Spinal cord (tissue), 10 donors: ENCODE measurements at places on chromosomes 3 and 15.

DNA sequence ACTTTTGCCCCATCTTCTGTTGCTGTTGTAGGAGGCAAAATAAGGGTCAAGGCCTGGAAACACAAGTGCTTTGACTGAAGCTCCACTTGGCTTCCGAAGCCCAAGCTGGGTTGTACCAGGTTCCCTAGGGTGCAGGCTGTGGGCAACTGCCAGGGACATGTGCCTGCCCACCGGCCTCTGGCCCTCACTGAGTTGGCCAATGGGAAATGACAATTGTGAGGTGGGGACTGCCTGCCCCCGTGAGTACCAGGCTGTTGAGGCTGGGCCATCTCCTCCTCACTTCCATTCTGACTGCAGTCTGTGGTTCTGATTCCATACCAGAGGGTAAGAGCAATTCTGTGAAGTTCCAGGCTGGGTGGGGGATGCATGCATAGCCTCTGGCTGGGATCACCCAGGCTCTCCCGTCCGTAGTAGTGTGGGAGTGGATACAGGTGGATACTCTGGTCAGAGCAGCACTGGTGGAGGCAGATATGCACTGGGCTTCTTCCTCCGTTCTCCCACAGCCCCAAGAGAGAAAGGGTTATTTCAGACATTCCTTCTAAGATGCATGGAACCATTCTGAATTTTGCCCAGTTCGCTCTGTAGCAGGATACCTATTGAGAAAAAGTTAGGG lies at the start of gene ADIPOQ:
ADIPOQ (plus strand) TSS at position 285 of the 613 bp plus-strand sequence. CDS start 10,349 bp downstream, outside the sequence.
- DNase-seq: no peak

- peak; percentile 65 for DNase-seq
Measured at GRCh38 chr3:168884353-168884903, 779.1 kb downstream of the MECOM start.

GRCh38 chr3:124652009-124652408 lies 78.2 kb upstream of the UMPS start:
- DNase-seq: no peak

DNA sequence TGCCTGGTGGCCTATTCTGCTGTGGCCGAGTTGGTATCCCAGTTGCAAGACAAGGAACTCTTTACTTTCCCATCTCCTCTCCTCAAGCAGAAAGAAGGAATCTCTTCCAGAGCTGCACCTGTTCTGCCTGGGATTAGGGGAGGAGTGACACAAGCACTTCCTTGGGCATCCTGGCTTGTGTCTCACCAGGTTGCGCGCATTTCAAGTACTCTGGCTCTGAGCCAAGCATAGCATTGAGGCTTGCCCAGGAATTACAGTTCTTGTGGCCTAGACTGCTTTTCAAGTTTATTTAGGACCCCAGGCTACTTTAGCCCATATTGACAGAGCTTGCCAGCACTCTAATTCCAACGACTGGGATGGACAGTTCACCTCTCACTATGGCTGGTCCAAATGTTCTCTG lies 150.5 kb downstream of the RSRC1 start:
- no peak for DNase-seq

- DNase-seq: no peak
Measured at GRCh38 chr3:132545471-132545870, 51.6 kb upstream of the ACKR4 start.

GRCh38 chr15:83198476-83198875 lies 9.1 kb downstream of the HDGFL3 start:
- DNase-seq: no peak

DNA sequence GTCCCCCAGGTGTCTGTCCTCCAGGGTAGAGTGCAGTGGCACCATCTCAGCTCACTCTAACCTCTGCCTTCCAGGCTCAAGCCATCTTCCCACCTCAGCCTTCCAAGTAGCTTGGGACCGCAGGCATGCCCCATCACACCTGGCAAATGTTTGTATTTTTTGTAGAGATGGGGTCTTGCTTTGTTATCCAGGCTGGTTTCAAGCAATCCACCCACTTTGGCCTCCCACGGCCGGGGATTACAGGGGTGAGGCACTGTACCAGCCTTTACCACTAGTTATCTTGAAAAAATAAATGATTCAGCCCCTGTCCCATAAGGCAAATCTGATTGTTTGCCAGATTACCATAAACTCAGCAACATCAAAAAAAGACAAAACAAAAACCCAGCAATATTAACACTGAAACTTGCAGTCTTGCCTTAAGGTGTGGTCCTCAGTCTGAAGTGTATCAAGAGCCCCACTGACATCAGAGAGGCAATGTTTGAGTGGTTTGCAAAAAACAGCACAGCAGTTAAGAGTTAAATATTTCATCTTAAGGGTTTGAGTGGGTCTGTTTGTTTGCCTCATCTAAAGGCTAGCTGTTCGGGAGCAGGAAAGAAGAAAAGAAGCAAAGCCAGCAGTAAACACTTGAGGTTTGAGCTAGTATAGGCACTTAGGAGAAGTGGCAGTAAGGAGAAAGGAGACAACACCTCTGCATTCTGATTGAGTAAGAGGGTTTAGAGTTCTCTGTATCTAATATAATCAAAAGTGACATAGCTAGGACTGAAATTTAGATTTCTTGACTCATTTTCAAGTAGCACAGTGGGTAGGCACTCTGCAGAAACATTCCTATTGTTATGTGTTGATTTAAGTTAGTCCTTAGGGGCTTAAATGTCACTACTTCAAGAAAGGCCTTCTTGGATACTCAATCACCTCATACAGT lies 26.3 kb upstream of the EDEM1 start:
- DNase-seq: no peak

DNA sequence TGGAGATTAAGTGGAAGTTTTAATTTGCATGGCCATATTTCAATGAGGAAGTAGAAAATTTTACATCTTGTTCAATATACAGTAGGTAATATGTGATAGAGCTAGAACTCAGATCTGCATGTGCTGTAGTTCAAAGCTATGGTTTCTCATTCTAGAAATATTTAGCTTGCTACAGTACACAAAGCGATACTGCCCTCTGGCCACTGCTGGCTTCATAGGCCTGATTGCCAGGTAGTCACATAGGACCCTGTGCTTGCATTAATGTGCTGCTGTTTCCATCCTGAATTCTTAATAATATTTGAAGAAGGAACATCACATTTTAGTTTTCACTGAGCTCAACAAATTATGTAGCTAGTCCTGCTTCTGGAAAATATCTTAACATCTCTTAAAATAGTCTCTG lies 87.0 kb downstream of the PLSCR2 start:
- DNase-seq: no peak

- no peak for DNase-seq
Measured at GRCh38 chr3:61381745-61382392, 130.6 kb upstream of the FHIT start.

- no peak for DNase-seq
Measured at GRCh38 chr3:122927726-122928125, 99.8 kb downstream of the SEMA5B start.

GRCh38 chr3:70982700-70983140 lies 600.8 kb downstream of the FOXP1 start:
- no peak for DNase-seq

DNA sequence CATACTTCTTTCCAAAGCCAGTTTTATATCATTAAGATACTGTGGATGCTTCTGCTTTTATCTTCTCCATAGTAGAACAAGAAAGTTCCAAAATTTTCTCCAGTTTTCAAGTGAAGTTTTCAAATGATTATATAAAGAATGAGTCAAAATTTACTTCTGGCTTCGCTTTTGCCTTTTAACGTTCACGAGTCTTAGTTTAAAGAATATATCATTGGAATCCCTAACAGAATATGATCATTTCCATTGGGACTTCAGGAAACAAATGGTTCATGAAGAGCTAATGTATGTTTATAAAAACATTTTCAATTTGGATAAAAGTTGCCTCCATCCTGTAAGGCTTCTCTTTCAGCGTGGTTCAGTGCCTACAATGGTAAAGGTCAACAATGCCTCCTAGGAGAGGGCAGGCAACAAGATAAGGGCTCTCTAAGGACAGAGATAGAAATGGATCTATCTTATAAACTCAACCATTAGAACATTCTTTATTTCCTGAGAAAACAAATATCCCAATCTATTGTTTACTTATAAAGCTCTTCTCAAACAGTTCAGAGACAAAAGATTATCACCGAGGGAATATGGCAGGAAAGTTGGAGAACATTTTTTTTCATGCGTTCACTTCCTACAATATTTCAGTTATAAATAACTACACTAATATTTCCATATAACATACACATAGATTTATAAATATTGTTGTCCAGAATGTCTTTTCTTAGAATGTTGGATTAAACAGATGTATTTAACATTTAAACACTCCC lies 60.5 kb downstream of the FBN1 start:
- DNase-seq: no peak

- DNase-seq: no peak
Measured at GRCh38 chr3:160986069-160986468, 119.1 kb downstream of the B3GALNT1 start.

DNA sequence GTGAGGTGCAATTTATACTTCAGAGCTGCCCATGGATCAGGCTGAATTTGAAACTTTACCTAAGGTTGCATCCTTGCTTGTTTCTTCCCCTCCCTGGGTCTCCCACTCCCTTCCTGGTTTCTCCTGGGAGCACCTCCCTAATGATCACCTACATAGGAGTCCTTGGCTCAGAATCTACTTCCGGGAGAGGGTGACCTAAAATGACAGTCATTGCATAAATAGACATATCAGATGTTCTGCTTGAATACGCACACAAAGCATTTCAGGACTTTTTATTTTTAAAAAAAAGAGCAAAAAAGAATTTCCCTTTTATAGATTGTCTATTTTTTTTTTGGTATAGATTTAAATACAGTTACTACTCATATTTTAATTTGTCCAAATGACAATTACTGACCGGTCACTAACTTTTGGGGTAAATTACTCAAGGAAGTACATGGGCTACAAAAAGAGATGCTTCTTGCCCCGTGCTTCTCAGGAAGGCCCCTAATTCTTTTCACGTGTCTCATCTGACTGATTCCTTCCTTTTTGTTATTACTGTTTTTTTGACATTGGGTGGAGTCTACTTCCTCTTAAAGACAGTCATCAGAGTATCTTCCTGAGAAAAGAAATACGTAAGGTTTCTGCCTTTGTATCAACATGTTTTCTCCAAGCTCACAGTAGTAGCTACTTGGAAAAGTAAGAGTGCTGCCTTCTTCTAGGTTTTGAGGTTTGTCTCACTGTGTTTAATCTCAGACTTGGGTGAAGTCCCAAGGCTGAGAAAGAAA lies 4.9 kb upstream of the MYZAP start:
- no peak for DNase-seq

- no peak for DNase-seq
Measured at GRCh38 chr3:139120086-139121056, 75.7 kb upstream of the PRR23C start.
